ENCODE measurements at places on chromosomes 1 and 21. TPM values are rescaled to one million over a fixed set of nuclear protein-coding genes. Genes with fewer than 3 reads are reported as not detected.

- no peak for ATAC-seq
Measured at GRCh38 chr1:197207081-197207480, 60.6 kb upstream of the ASPM start.

GRCh38 chr1:925561-926421 lies 2.1 kb downstream of the SAMD11 start:
- peak; percentile 45 for ATAC-seq

Gene TIE1
- total RNA-seq = 42.6 TPM

Gene TTLL10
- total RNA-seq = not detected

GRCh38 chr1:210700511-210700910 lies 371.8 kb downstream of the HHAT start:
- ATAC-seq = no peak

- no peak for ATAC-seq
Measured at GRCh38 chr1:20729990-20730689, 2.4 kb downstream of the SH2D5 start.

- no peak for ATAC-seq
Measured at GRCh38 chr1:230066031-230066430, 1.0 kb upstream of the GALNT2 start.

DNA sequence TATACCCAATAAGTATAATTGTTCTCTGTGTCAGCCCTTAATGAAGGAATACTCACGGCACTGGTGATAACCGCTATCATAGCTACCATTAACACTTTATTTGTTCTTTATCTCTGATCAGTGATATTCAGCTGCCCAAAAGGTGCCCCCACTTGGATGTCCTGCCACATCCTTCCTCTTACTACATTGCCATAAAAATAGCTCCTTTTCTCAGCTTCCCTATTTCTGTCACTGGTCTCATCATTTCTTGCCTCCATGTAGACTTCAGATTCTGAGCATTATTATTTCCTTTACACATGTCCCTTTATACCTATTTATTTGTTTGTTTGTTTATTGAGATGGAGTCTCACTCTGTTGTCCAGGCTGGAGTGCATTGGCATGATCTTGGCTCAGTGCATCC lies 2.7 kb upstream of the RAB29 start:
- no peak for ATAC-seq

Gene C1orf185
- total RNA-seq = not detected

GRCh38 chr1:22223176-22223575 lies 80.3 kb upstream of the WNT4 start:
- ATAC-seq = no peak

Gene FHL3
- 25.8 TPM for total RNA-seq

DNA sequence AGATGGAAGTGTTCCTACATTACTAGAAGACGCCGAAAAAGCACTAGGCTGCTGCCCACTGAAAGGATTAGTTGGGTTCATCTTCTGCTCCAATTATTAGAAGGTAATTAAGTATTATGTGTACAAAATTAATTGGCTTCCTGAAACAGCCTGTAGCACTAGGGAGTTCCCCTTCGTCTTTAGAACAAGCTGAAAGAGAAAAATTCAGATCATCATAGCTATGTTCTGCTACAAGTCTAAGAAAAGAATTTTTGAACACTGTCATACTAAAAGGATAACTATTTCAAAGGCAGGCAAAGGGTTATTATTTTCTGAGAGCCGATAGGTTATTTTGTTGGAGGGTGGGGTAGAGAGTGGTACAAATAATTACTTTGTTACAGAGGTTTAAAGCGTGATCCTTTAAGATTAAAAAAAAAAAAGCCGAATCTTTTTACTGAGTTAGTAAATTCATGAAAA lies at the start of gene MCM3AP:
Gene MCM3AP (minus strand): TSS at position 406 of the 456 bp plus-strand sequence. CDS start 325 bp downstream, at position 81.
- no peak for ATAC-seq

Gene SLC26A9
- total RNA-seq = not detected

Data from gastroesophageal sphincter (tissue), 4 donors.